Stimulated activated CD8-positive, alpha-beta memory T cell treated with anti-CD3 and anti-CD28 coated beads, Interleukin-15, amount 100 ng/mL, for 1 hour (primary cell): ENCODE measurements at places on chromosomes 7 and 10.

- DNase-seq = no peak
Observed at GRCh38 chr7:17989546-17989945, 38.1 kb downstream of the PRPS1L1 start.

- DNase-seq = no peak
Observed at GRCh38 chr7:78176171-78176570, 377.6 kb downstream of the PHTF2 start.

DNA sequence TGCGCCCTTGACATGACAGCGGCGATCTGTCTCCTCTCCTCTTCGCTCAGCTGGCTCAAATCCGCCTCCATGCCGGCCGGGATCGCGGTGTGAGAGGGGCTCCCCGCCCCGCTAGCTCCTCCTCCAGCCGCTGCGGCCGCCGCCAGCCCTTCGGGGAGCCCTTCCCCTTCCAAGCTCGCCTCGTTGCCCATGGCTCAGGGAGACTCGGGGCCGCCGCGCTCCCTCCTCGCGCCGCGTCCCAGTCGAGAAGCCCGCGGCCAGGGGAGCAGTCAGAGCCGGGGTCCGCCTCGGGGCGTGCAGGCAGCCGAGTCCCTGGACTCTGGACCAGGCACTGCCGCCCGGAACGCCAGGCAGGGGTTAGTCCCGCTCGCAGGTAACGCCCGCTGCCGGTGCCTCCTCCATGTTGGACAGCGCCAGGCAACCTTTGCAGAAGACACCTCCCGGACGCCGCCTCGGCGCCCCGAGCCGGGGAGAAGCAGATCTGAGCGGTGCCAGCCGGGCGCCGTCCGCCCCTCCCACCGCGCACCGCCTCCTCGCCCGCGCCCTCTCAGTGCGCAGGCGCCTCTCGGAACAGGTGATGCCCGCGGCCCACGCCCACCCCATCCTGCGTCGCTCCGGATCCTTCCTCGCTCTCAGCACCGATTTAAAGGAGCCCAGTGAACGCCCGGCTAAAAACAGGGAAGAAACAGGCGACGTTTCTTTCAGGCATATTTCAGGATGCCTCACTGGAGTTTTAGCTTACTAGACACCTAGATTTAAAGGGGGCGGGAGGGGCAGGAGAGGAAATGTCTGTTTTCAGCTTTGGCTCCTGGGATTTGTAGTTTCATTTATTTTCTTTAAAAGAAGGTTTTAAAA is at the start of gene PCLO:
PCLO (minus strand) TSS at position 483 of the 855 bp plus-strand sequence; CDS start at position 191, 292 bp downstream.
- no peak for DNase-seq

DNA sequence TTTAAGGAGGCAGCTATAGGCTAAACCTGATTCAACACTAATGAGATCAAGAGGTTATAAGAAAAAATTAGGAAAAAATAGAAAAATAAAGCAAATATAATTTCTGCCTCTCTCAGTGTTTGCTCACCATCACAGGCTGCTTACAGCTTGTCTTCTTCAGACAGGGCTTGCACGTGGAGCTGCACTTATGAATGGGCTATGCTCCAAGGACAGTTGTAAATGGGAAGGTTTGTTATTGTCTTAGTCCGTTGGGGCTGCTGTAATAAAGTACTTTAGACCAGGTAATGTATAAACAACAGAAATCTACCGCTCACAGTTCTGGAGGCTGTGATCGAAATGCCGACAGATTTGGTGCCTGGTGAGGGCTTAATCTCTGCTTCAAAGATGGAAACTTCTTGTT is 219.8 kb downstream of the NEBL start:
- DNase-seq = no peak

- DNase-seq = no peak
Observed at GRCh38 chr10:109922358-109922975, 844 bp downstream of the XPNPEP1 start.

DNA sequence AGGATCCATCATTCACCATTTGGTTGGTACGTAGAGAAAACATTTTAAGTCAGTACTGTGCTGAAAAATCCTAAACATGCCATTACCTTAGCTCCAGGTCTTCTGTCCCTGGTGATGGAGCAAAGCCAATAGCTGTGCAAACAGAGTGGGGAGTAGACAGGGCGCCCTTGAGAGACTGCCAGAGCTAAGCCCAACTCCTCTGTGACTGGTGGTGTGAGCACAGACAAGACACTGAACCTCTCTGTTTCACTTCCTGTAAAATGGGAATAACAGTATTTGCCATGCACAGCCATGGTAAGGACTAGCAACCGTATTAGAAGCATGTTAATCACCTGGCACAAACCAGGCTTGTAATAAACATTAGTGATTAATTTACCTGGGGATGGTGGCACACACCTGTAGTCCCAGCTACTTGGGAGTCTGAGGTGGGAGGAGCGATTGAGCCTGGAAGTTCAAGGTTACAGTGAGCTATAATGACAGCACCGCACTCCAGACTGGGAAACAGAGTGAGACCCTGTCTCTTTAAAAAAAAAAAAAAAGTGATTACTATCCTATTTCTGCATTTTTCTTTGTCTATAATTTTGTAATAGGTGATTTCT is 28.7 kb downstream of the LYZL1 start:
- no peak for DNase-seq

- no peak for DNase-seq
Observed at GRCh38 chr7:12741951-12742575, 54.6 kb downstream of the ARL4A start.

DNA sequence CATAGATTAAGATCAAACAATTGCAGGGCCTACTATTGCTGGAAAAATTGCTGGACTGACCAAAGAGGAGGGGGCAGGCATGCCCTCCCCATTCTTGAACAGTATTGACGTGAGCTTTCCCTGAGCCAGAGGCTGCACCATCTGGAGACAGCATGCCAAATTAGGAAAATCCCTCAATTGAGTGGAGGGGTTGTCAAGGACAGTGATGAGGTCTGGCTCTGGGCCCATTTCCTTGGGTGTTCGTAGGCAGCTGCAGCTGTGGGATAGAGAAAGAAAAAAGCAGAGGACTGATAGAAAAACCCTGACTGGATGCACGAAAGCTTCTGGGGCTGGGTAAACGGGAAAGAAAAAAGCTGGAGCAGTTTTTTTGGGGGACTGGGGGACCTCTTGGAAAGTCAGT is 22.8 kb upstream of the ORC5 start:
- no peak for DNase-seq

DNA sequence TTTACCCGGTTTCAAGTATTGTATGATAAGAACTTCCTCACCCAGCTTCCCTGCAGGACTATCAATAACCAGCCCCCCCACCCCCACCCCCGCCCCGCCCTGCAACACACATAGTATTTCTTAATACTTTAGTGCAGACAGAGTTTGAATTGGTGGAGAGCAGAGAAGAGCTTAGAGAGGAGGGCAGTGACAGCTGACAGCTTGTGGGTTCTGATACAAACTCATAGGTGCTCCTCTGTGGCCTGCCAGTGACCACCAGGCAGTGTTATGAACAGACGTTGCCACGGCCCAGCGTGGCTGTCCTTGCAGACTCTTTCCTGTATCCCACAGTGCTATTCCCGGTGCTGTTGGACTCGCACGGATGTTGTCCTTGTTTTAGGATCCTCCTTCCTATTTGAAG is 186.9 kb upstream of the ADO start:
- DNase-seq = no peak
